ENCODE measurements at places on chromosomes 16 and 17. TPM values are rescaled to one million over a fixed set of nuclear protein-coding genes. Genes with fewer than 3 reads are reported as not detected.

The DHRS13 gene
- total RNA-seq = 18.0 TPM

The CD68 gene
- total RNA-seq = 10.7 TPM

The ETV4 gene
- 63.9 TPM for total RNA-seq

The CHST6 gene
- 2.2 TPM for total RNA-seq

The CORO1A gene
- total RNA-seq = 24.1 TPM

The SYCE1L gene
- 10.7 TPM for total RNA-seq

The DBNDD1 gene
- total RNA-seq = 33.1 TPM

The CDH1 gene
- total RNA-seq = 56.8 TPM

The PNMT gene
- not detected for total RNA-seq

The RBBP6 gene
- 27.9 TPM for total RNA-seq

The CENPX gene
- total RNA-seq = 158 TPM

The PMFBP1 gene
- total RNA-seq = 0.52 TPM

The YPEL2 gene
- total RNA-seq = 2.5 TPM

The TPSD1 gene
- not detected for total RNA-seq

The SLC38A8 gene
- not detected for total RNA-seq

The ZNF276 gene
- total RNA-seq = 21.6 TPM

The RNF222 gene
- 0.80 TPM for total RNA-seq

The C16orf78 gene
- not detected for total RNA-seq

The BCAR1 gene
- 125 TPM for total RNA-seq

The TMEM204 gene
- total RNA-seq = not detected

The PRAC1 gene
- total RNA-seq = not detected

The SPNS2 gene
- total RNA-seq = 110 TPM

The TLCD1 gene
- 14.5 TPM for total RNA-seq

The DCTPP1 gene
- total RNA-seq = 108 TPM

The LHX1 gene
- 51.9 TPM for total RNA-seq

The SLFN14 gene
- total RNA-seq = not detected

The NOG gene
- total RNA-seq = 86.5 TPM

The KRTAP4-1 gene
- total RNA-seq = not detected

The OSGIN1 gene
- total RNA-seq = 6.1 TPM

The ERCC4 gene
- total RNA-seq = 6.5 TPM

The GUCY2D gene
- not detected for total RNA-seq

The CDRT15 gene
- total RNA-seq = not detected

The PRSS8 gene
- total RNA-seq = 27.4 TPM

The PRDM7 gene
- total RNA-seq = not detected

The CHST4 gene
- total RNA-seq = 1.1 TPM

The TRPV3 gene
- total RNA-seq = 0.36 TPM

The FNDC8 gene
- total RNA-seq = not detected

The CFAP119 gene
- total RNA-seq = 7.0 TPM

The KRTAP2-1 gene
- not detected for total RNA-seq

The CIBAR2 gene
- not detected for total RNA-seq

The SRL gene
- total RNA-seq = not detected

The GPR139 gene
- not detected for total RNA-seq

The NSRP1 gene
- 6.9 TPM for total RNA-seq

The TNFAIP1 gene
- 69.3 TPM for total RNA-seq

The TP53TG3F gene
- not detected for total RNA-seq

The TMIGD1 gene
- total RNA-seq = not detected

The C1QTNF8 gene
- total RNA-seq = not detected

The OR3A3 gene
- not detected for total RNA-seq

The ADORA2B gene
- 53.0 TPM for total RNA-seq

The OR1F1 gene
- 0.52 TPM for total RNA-seq

The CTRB2 gene
- not detected for total RNA-seq

The KDM6B gene
- total RNA-seq = 2.7 TPM

Measured in epithelial cell of proximal tubule (primary cell).